Prostate gland (tissue), 2 donors: ENCODE measurements at places on chromosomes 11 and 22. TPM values are rescaled to one million over a fixed set of nuclear protein-coding genes. Genes with fewer than 3 reads are reported as not detected.

The MCHR1 gene
- total RNA-seq, result 0.45 TPM

The SLC29A2 gene
- 12.5 TPM for total RNA-seq

The MRGPRX4 gene
- not detected for total RNA-seq

The TMPRSS5 gene
- 1.5 TPM for total RNA-seq

The CYP2D6 gene
- total RNA-seq, result 0.73 TPM

The MMP11 gene
- total RNA-seq, result 26.6 TPM

The MFRP gene
- total RNA-seq, result not detected

The NXPE1 gene
- total RNA-seq, result 0.09 TPM

DNA sequence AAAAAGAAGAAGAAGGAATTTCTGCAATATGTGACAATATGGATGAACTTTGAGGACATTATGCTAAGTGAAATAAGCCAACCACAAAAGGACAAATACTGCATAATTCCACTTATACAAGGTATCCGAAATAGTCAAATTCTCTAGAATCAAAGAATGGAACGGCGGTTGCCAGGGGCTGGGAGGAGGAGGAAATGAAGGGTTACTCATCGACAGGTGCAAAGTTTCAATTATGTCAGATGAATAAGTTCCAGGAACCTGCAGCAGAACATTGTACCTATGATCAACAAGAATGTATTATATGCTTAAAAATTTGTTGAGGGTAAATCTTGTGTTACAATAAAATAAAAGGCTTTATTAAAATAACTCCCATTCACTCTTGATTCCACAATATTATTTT lies 49.0 kb downstream of the SC5D start:
- H3K4me3 ChIP-seq, result no peak overlapping the region
- H3K36me3 ChIP-seq, result no peaks in the 10 kb centered on the region
- no peak for DNase-seq
- H3K27me3 ChIP-seq, result no peaks in the 10 kb centered on the region

DNA sequence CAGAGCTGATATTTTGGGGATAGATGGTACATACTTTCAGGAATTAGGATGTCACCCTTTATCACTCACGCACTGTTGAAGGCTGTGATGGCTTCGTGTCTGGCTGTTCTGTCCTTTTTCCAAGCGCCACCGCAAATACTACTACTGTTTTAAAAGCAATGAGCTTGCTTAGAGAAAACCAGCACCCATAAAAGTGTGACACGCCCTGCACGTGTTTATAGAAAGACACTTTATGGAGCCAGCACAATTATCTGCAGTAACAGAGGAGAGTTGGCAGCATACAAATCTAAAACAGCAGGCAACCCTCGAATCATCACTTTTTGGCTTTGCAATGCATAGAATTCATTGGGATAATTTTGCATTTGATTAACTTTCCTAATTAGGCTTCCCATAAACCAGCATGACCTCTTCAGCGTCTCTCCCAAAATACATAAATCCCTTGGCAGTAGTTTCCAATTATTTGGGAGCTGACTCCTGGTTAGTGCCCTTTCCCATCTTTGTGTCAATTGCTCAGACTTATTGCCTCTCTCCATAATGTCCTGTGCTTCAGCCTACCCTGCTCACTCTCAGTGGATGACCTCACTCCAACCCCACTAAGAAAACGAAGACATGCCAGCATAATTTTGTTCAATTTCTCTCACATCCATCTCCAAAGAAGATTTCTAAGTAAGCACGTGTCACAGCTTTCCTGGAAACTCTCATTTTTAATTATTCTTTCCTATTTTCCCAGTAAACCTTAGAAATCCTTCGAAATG lies 118.7 kb upstream of the LARGE1 start:
- DNase-seq, result peak; percentile 4
- H3K27ac ChIP-seq, result no peak overlapping the region
- H3K27me3 ChIP-seq, result no peaks in the 10 kb centered on the region
- no peaks in the 10 kb centered on the region for H3K4me1 ChIP-seq

GRCh38 chr11:29676993-29677392 lies 339.8 kb downstream of the KCNA4 start:
- no peaks in the 10 kb centered on the region for H3K36me3 ChIP-seq
- no peak overlapping the region for H3K27ac ChIP-seq
- no peak for DNase-seq
- no peak overlapping the region for H3K4me3 ChIP-seq
- no peaks in the 10 kb centered on the region for H3K27me3 ChIP-seq

DNA sequence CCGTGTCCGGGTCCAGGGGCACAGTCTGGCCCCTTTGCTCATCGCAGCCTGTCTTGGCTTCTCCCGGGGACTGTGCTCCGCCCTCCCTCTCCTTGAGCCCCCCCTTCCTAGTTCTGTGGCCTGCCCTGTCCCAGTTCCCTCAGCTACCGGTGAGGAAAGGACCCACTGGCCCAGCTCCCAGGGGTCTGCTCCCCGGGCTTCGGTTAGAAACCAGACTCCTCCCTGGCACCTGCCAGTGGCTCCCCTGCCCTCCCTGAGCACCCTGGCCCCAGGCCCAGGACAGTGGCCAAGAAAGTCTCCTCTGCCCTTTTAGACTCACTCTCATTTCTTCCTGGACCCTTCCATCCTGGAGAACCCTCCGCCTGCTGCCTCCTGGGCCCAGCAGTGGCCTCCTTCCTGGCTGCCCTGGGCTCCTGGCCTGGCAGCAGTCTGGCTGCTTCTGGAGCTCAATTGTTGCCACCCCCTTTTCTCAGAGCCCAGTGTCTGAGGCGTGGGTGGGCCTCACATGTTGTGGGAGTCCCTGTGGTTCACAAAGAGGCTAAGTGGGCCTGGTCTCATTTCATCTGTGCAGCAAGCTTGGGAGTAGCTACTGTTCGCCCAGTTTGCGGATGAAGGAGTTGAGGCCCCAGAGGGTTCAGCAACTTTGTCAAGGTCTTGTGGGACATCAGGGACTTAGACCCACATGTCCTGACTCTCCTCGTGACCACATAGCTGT lies 12.6 kb downstream of the PRDM11 start:
- peaks cover 6% of the 10 kb centered on the region for H3K4me1 ChIP-seq
- no peak overlapping the region for H3K4me3 ChIP-seq
- peak overlapping the region; percentile 70 for H3K27ac ChIP-seq
- no peak for DNase-seq
- H3K36me3 ChIP-seq, result no peaks in the 10 kb centered on the region
- H3K27me3 ChIP-seq, result no peaks in the 10 kb centered on the region

- no peak overlapping the region for H3K27ac ChIP-seq
- no peaks in the 10 kb centered on the region for H3K36me3 ChIP-seq
- H3K4me1 ChIP-seq, result no peaks in the 10 kb centered on the region
- DNase-seq, result no peak
- H3K27me3 ChIP-seq, result no peaks in the 10 kb centered on the region
These were observed 6.8 kb upstream of the HEPACAM start for GRCh38 chr11:124942466-124943253.

DNA sequence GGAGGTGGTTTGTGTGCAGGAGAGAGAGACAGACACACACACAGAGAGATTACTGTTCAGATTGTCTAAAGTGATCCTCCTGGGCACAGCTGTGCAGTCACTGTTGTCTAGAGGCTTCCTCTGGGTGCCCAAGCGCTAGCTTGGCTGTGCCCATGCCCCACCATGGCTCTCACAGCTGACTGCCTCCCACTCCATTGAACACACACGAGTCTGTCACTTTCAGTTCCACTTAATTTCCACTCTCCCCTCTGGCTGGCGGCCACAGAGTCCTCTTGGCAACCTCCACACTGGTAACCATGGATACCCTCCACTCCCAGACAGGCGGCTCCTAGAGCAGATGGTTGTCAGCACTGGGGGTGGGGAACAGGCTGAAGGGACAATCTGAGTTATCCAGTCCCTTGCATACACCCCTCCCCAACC lies 29.1 kb downstream of the MAP6 start:
- H3K4me3 ChIP-seq, result no peak overlapping the region
- peak; percentile 13 for DNase-seq
- no peak overlapping the region for H3K27ac ChIP-seq
- no peaks in the 10 kb centered on the region for H3K36me3 ChIP-seq
- H3K4me1 ChIP-seq, result no peaks in the 10 kb centered on the region

DNA sequence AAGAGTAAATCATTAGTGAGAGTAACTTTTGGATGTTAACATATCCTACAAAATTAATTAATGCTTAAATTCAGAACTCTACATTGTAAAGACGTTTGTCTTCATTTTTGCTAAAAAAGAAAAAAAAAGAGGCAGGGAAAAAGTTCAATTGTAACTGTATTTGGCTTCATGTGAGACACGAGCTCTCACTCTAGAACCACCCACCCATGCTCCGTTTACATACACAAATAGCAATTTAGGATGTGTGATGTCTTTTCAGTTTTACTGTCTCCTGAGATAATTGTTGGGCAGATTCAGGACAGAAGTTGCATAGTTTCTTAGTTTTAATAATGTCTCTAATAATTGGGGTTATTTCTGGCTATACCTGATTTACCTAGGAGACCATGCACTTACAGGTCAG lies 248.6 kb downstream of the AASDHPPT start:
- H3K4me1 ChIP-seq, result no peaks in the 10 kb centered on the region
- no peak overlapping the region for H3K4me3 ChIP-seq
- H3K27ac ChIP-seq, result no peak overlapping the region
- no peaks in the 10 kb centered on the region for H3K27me3 ChIP-seq

DNA sequence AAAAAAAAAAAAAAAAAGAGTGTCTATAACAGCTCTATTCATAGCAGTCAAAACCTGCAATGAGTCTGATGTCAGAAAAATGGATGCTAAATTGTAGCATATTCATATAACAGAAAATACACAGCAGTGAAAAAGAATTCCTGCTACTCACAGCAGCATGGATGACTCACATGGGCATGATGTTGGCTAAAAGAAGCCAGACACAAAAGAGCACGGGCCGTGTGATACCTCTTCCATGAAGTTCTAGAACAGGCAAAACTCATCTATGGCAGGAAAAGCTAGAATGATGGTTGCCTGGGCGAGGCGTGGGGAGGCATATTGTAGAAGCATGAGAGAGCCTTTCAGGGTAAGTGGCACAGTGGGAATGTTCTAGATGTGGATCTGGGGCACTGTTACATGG lies 18.9 kb downstream of the PLAAT3 start:
- H3K27me3 ChIP-seq, result no peaks in the 10 kb centered on the region
- H3K4me1 ChIP-seq, result no peaks in the 10 kb centered on the region
- no peak overlapping the region for H3K4me3 ChIP-seq
- no peaks in the 10 kb centered on the region for H3K36me3 ChIP-seq

DNA sequence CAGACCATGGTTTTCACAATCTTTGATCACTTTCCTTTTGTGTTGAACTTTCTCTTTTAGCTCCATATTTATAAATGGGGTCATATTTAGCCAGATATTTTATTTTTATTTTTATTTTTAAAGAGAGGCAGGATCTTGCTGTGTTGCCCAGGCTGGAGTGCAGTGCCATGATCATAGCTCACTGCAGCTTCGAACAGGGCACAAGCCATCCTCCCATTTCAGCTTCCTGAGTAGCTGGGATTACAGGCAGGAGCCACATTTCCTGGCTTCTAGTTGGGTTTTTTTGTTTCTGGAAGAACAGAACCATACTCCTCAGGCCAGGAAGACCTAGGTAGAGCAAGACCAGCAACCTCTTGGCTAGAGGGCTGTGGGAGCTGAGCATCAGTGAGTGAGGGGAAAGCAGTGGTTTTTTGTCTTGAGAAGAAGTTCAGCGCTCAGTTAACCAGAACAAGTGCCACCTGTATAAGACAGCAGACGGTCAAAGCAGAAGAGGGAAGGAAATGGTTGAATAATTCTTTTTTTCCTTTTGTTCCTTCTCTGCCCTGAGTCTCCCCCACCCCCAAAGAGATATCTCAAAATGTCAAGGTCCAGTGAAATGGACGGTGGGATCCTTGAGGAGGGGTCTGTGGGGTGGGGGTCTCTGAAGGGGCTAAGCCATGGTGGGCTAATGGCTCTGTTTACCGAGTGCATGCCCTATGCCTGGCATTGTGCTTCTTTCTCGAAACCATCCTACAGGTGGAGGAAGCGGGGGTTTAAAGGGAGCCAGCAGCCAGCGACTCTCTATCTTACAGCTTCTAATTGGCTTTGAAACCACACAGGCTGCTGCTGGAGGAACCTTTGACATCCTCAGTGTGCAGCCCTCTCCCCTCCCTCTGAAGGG lies 63.0 kb downstream of the PTPRJ start:
- H3K4me1 ChIP-seq, result peaks cover 32% of the 10 kb centered on the region
- DNase-seq, result no peak
- no peaks in the 10 kb centered on the region for H3K27me3 ChIP-seq

- no peaks in the 10 kb centered on the region for H3K27me3 ChIP-seq
- no peak for DNase-seq
- no peaks in the 10 kb centered on the region for H3K4me1 ChIP-seq
These were observed 147.1 kb downstream of the WT1 start for GRCh38 chr11:32288276-32288675.

DNA sequence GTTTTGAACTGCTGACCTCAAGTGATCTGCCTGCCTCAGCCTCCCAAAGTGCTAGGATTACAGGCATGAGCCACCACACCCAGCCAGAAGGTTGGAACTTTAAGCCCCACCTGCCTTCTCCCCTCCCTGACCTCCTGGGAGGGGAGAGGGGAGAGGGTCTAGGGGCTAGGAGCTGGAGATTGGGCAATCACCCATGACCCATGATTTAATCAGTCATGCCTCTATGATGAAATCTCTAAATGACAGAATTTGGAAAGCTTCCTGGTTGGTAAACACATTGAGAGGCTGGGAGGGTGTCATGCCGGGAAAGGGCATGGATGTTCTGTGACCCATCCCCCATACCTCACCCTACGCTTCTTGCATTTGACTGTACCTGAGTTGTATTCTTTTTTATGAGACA lies 17.1 kb upstream of the TFIP11 start:
- no peaks in the 10 kb centered on the region for H3K27me3 ChIP-seq
- no peak for DNase-seq
- H3K27ac ChIP-seq, result no peak overlapping the region
- H3K4me1 ChIP-seq, result no peaks in the 10 kb centered on the region

- no peak overlapping the region for H3K27ac ChIP-seq
- H3K4me3 ChIP-seq, result no peak overlapping the region
These were observed 13.8 kb downstream of the OLFML1 start for GRCh38 chr11:7499081-7499480.

DNA sequence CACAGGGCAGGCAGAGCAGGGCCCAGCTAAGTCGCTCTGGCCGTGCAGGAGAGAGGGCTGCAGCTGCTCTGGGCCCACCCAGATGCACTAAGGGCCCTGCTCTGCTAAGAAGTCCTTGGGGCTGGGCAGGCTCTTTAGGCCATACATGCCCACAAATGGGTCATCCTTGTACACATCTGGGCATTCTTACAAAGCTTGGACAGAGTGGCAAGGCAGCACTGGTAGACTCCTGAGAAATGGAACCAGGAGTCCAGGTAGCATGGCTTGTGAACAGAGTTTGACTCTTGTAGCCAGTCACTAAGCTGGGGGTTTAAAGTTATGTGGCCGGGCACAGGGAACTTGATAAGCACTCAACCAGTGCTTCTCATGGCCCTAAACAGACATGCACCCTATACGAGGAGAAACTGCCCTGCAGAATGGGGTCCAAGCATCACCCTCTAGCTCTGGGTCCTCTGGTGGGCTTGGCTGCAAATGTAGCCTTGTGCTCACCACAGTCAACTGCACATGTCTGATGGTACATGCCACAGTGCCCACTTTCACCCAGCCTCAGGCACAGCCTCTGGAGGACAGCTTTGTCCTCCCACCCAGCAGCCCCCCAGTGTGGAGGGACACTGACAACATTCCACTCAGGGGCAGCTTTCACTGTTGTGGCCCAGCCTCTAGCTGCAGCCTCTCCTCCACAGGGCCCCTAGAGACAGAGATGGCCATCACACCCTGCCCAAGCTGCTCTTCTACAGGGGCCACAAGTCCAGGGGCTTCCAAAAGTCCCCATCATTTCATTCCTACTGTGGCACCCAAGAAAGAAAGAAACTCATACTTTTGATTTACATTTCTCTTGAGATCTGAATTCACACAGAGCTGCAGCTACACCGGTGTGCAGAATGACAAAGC lies 75.2 kb downstream of the DGCR2 start:
- H3K4me3 ChIP-seq, result no peak overlapping the region
- no peaks in the 10 kb centered on the region for H3K27me3 ChIP-seq
- no peak for DNase-seq
- no peak overlapping the region for H3K27ac ChIP-seq
- H3K36me3 ChIP-seq, result peaks cover 9% of the 10 kb centered on the region
- no peaks in the 10 kb centered on the region for H3K4me1 ChIP-seq
